ENCODE measurements at places on chromosomes 2 and 18.

DNA sequence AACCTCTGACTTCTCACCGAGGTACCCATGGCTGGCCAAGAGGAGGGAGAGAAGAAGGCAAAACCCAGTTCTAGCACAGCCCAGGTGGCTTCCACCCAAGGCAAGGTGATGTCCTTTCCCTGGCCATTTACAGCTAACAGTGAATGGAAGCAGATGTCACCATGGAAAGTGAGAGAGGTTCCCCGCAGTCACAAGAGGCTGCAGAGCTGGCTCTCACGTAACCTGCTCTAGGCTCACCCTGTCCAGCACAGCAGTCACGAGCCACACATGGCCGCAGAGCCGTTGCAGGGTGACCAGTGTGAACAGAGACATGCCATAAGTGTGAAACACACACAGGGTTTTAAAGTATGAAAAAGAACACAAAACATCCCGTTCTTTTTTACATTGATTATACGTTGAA lies 169.4 kb downstream of the TNS1 start:
- no peak for DNase-seq

DNA sequence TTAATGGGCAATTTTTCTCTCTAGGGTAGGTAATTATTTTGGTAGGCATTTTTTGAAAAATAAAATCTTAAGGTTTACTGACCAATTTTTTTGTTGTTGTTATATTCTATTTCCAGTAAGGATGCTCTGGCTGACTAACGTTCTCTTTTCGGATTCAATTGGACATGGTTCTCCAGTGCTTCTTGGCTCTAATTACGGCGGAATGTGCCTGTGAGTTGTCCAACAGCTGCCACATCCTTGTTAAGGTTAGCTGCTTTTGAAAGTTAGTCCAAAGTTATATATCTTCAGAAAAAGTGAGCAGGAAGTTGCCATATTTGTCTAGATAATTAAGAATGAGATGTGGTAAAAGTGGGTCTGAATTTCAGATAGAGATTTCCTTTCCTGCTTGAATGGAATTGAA lies 45.8 kb upstream of the SMIM21 start:
- DNase-seq = no peak

DNA sequence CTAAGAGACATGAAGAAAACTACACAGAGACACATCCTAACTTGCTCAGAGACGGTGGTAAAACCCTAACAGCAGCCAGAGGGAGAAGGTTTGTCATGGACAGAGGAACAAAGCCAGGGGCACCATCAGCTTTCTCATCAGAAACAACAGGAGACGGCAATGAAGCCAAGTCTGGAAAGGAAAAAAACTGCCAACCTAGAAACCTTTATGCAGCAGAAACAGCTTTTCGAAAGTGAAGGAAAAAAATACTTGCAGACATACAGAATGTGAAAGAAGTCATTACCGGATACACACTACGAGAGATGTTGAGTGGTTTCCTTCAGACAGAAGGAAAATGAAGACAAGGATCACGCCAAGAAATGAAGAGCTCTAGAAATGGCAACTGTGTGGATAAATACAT lies 55.9 kb downstream of the ANO7 start:
- DNase-seq = no peak

DNA sequence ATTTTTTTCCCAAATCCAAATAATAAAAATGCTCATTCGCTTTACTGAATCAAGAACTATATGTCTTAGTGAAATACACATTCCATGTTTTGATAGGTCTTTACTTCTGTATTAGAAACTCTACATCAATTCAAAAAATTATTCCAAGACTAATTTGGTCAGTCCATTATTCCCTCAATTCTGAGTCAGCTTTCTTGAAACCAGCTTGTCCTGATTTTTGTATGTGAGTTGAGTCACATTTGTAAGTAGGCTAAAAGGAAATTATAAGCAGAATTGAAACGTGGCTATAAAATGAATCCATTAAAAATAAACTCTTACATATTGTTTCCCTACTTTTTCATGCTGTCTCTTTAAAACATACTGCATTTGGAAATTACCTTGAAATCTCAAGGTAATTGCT lies 113.0 kb downstream of the DNER start:
- no peak for DNase-seq

DNA sequence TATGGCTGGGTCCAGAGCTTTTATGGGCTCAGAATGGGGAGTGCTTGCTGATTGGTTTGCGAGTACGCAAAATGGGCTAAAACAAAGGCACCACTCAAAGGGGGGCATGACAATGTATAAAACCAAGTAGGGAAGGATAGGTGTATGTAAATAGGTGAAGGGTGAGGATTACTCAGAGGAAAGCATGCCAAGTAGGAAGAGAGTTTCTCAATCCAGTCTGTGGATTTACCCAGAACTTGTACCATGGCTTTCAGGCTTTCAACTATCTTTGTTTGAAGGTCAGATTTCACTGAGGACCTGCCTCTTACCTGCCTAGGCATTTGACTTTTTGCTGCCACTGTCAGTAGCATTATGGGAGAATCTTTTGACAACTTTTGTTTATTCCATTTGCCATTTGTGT lies 92.3 kb downstream of the RAB3GAP1 start:
- no peak for DNase-seq
